ENCODE measurements at places on chromosomes 6 and 20.
A peak's percentile ranks its signal among the peaks of the same experiment; 100 is the strongest.

GRCh38 chr6:51972659-51973058 lies 114.8 kb downstream of the PKHD1 start:
- DNase-seq, result no peak

DNA sequence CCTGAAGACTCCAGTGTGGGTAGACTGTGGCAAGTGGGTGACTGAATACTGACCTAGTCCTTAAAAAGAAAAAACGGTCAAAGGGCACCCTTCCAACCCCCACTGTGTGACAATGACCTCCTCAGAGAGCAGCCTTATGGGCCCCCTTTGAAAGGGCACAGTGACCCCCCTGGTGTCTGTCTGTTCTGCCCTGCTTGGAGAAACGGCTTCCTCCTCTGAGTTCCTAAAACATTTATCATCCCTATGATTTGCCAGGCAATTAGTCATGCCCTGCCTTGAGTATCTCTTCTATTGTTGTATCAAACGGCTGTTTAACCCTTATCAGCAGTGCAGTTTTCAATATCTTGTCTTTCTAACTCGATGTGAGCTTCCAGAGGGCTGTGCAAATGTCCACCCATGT lies 21.0 kb upstream of the STX16 start:
- DNase-seq, result no peak

GRCh38 chr6:106538145-106538544 lies 91.2 kb downstream of the RTN4IP1 start:
- DNase-seq, result no peak

DNA sequence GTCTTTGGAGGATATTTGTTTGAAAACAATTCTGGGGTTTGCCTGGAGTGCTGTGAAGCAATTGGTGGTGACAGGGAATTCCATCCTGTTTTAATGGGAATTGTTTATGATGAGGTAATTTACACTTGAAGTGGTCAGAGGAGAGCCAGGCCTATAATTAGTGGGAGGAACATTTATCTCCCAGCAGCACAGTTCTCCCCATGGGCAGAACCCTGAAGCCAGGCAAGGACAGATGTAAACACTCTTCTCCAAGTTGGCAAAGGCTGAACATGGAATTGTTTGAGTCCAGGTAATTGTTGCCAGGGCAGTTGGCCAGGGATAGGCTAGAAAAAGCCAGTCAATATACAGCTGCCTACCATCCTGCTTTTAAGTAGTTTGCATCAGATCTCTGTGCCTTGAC lies 789.7 kb downstream of the FRK start:
- no peak for DNase-seq

DNA sequence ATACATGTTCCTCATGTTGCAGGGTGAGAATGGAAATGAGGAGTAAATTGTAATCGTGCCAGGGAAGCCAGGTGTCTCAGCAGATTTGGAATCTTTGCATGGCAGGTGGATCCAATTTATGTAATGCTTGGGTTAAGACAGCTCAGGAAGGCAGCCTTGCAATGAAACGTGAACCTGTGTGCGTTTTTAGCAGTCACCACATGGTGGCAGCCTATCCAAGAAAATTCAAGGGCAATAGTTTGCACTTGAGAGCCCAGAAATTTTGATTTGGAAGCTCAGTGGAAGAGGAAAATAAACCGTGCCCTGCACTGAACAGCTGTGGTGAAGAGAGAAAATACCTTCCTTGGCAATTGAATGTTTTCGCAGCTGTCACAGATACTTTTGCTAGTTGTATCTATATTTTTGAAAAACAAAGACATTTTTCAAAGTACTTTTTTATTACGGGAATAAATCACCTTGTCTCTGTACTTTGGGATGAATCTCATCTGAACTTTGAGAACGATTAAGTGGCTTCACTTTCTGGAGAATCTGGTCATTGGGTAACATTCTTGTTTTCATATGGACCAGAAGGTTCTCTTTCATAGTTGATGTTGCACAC lies 26.5 kb downstream of the MTHFD1L start:
- DNase-seq, result peak; percentile 68

DNA sequence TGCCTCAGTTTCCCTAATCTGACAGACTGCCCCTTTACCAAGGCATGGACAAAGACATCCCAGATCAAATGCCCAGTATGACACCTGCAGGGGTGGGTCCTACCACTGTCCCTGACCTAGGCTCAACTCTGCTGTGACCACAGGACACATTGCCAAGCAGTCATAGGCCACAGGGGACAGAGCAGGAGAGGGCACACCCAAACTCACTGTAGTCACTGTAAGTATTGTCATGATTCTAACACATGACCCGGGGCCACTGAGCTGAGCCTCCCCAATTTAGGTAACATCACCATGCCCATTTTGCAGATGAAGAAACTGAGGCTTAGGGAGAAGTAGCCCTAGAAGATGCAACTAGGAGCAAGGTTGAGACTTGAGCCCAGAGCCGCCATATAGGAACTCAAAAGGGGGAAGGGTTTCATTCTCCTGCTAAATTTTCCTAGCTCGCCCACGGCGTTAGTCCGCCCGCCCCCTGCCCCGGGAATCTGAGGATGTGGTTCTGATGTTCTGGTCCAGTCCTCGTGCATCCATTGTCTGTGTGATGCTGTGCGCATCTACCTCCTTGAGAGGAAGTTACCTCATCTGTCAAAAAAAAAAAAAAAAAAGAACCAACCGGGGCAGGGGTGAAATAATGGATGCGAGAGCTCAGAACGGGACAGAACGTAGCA lies 44.8 kb downstream of the PMEPA1 start:
- no peak for DNase-seq

- no peak for DNase-seq
Measured at GRCh38 chr6:168212362-168212761, 107.2 kb downstream of the DACT2 start.

- DNase-seq, result no peak
Measured at GRCh38 chr6:6037179-6037578, 30.5 kb upstream of the NRN1 start.

- no peak for DNase-seq
Measured at GRCh38 chr6:146981981-146982380, 222.2 kb upstream of the STXBP5 start.

GRCh38 chr6:139474145-139475108 lies 100.0 kb upstream of the CITED2 start:
- DNase-seq, result peak; percentile 86

- no peak for DNase-seq
Measured at GRCh38 chr6:87808005-87808757, 106.1 kb upstream of the AKIRIN2 start.

DNA sequence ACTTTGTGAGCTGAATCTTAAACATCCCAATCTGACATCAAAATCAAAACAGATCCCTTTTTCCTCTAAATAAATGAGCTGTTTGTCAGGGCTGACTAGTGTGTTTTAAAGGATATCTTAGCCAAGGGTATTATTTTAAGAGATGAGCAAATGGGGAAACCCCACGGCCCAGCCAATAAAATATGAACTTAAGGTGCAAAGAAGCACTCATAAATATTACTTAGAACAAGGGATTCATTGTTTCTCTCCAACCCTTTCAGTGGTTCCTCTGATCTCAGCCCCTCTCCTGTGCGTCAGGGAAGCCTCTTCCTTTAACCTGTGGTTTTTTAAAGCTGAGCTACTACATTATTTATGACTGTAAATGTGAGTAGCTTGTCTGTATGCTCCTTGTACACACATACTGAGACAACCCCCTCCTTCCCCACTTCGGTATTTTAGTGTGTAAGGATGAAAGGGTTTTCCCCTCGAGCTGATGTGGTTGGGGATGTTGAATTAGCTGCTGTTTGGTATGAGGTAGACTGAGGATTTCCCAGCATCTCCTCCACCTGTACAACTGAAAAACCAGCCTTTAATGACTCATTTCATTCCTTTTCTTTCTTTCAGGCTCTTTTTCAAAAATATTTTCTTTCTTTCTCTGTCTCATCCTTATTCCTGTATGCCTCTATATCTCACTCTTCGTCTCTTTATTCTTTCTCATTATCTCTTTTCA lies 6.5 kb downstream of the BMP5 start:
- no peak for DNase-seq

Measured in NCI-H1694 treated with DMSO at 0.1 percent for 48 hours (cell line).